Osteocyte (in vitro differentiated cells): ENCODE measurements at places on chromosomes 4 and X.

GRCh38 chr4:169059306-169060211, 49.5 kb upstream of the CBR4 start:
- DNase-seq, result no peak

DNA sequence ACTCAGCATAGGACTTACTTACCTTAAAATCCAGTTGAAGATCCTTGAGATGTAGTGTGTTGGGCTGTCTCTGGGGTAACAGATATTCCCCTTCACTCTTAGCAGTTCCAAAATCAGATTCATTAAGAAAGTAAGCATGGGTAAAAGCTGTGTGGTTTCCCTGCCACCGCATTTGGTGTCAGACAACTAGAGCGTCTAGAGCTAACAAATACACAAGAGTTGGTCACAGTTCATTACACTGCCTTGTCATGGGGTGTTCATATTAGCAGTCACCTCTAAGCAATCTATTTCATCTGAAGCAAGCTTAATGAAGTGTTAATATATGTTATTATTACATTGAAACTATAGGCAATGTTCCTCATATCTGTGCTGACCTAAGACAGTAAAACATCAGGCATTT, 342.8 kb downstream of the PPARGC1A start:
- DNase-seq, result no peak

- no peak for DNase-seq
Observed at GRCh38 chr4:148800940-148801339, 358.7 kb upstream of the NR3C2 start.

- no peak for DNase-seq
Observed at GRCh38 chr4:118849867-118850487, 14.1 kb upstream of the SEC24D start.

GRCh38 chrX:19579485-19579884, 64.2 kb upstream of the MAP3K15 start:
- DNase-seq, result no peak
